ENCODE measurements at places on chromosomes 4 and X.

GRCh38 chrX:1244164-1245076 is 24.2 kb upstream of the CSF2RA start:
- DNase-seq, result no peak

DNA sequence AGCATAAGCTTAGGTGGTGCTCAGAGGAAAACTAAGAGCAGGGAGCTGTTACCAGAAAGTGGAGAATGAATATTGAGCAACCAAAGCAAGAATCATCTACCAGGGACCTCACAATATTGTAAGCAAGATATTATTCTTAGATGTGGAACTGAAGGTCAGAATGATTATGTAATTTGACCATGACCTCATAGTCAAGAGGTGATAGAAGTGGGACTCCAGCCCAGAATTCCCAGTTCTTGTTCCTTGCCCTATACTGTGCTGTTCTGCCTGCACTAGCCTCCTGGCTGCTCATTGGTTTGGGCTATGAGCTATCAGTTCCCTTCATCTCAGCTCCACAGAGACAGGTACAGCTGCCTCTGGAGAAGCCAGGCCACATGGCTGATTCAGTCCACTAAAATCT is 229.4 kb downstream of the LDB2 start:
- DNase-seq, result no peak

- DNase-seq, result no peak
These were observed 55.7 kb upstream of the CCDC160 start for GRCh38 chrX:134181275-134181660.

- no peak for DNase-seq
These were observed 103.6 kb downstream of the MANBA start for GRCh38 chr4:102657206-102657605.

- no peak for DNase-seq
These were observed 10.1 kb upstream of the RS1 start for GRCh38 chrX:18681996-18682395.

GRCh38 chr4:47786958-47787370 is 50.9 kb downstream of the CORIN start:
- DNase-seq, result no peak

- no peak for DNase-seq
These were observed 3.0 kb downstream of the GRIPAP1 start for GRCh38 chrX:48999030-48999429.

DNA sequence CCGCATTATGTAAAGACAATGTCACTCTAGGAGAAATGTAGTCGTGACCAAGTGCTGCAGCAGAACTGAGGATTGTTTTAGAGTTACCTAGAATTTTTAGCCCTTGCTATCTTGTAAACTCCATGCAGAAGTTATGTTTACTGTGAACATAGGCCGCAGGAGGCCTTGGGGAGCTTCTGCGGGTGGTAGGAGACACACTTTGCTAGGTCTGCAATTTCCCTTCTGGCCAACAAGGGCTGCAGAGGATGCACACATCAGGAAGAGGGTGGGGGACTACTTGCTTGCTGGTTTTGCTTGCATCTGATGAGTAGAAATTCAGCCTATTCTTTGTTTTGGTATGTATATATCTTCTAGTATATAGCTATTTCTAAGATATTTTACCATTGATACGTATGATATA is 23.1 kb downstream of the BANK1 start:
- no peak for DNase-seq

GRCh38 chr4:129428454-129428853 is 332.5 kb downstream of the C4orf33 start:
- no peak for DNase-seq

- no peak for DNase-seq
These were observed 24.7 kb upstream of the FRAS1 start for GRCh38 chr4:78032446-78032845.

DNA sequence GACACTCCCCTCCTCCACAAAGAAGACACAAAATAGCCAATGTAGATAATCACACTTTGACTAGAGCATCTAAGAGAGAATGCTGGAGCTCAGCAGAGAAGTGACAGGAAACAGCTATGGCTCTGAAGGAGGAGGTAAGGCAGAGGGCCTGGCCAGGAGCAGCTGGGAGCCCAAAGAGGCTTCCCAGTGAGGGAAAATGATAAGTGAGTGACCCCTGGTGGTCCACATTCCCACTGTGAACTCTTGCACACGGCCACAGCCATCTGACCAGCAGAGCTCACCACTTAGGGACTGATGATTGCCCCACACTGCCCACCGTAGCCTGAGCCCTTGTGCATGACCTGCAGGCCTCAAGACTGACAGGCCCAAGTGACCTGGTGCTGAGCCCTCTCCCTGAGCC is 162.7 kb upstream of the GALNTL6 start:
- no peak for DNase-seq

DNA sequence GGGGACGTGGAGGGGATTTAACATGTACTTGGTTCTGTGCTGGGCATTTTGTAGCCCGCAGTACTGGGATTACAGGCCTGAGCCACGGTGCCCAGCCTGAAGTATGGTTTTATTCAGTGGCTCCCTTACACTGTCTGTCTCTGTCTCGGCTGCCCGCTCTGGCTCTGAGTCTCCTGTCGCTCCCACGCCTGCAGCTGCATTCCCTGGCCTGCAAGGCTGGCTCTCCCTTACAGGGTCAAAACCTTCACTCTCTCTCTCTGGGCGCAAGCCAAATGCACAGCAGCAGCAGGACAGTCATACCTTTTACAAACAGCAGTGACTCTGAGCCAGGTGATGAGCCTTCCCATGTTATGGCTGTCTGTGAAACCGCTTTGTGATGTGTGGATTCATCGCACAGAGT is 72.1 kb downstream of the HTRA3 start:
- no peak for DNase-seq

- DNase-seq, result no peak
These were observed 131.1 kb downstream of the HS3ST1 start for GRCh38 chr4:11297627-11298026.

All from stimulated activated CD8-positive, alpha-beta memory T cell treated with anti-CD3 and anti-CD28 coated beads, Interleukin-7, amount 100 ng/mL, for 1 hour (primary cell).